Smooth muscle cell of bladder (primary cell): ENCODE measurements at places on chromosomes 1 and 21. TPM values are rescaled to one million over a fixed set of nuclear protein-coding genes. Genes with fewer than 3 reads are reported as not detected.

Gene TBCE
- total RNA-seq: 19.5 and 21.5 TPM in 2 replicates

Gene CSF3R
- total RNA-seq: 0.09 and 0.28 TPM in 2 replicates

Gene GOLT1A
- total RNA-seq: not detected in 2 replicates

Gene PYHIN1
- not detected in 2 replicates for total RNA-seq

Gene LRRC8C
- total RNA-seq: 2.6 and 4.4 TPM in 2 replicates

Gene TEX38
- total RNA-seq: not detected in 2 replicates

Gene FMO3
- 0.37 and 0.57 TPM in 2 replicates for total RNA-seq

Gene VWA5B1
- total RNA-seq: not detected in 2 replicates

Gene CLDN17
- total RNA-seq: not detected in 2 replicates

Gene ASTN1
- total RNA-seq: under 0.01 TPM in 1 of 2 replicates, not detected in the other

Gene SLC45A3
- 1.7 and 2.1 TPM in 2 replicates for total RNA-seq

Gene KRTAP12-2
- not detected in 2 replicates for total RNA-seq

Gene LINGO4
- total RNA-seq: not detected in 2 replicates

Gene NEGR1
- total RNA-seq: 14.2 and 22.2 TPM in 2 replicates

Gene GRIK3
- not detected in 2 replicates for total RNA-seq

Gene G0S2
- 38.9 and 55.8 TPM in 2 replicates for total RNA-seq

Gene MMEL1
- under 0.01 TPM in 1 of 2 replicates, not detected in the other for total RNA-seq

Gene CRYZ
- total RNA-seq: 19.5 and 39.5 TPM in 2 replicates

Gene S100B
- total RNA-seq: 0.28 TPM in 1 of 2 replicates, not detected in the other

Gene FCAMR
- not detected in 2 replicates for total RNA-seq

Gene STYXL2
- not detected in 2 replicates for total RNA-seq

Gene KRTAP25-1
- total RNA-seq: not detected in 2 replicates

Gene VANGL2
- not detected in 2 replicates for total RNA-seq

Gene AMIGO1
- 1.6 and 2.0 TPM in 2 replicates for total RNA-seq

Gene SPOCD1
- 14.2 and 20.0 TPM in 2 replicates for total RNA-seq

Gene RHBG
- total RNA-seq: not detected in 2 replicates

Gene ATP5IF1
- total RNA-seq: 181 and 203 TPM in 2 replicates

Gene TPM3
- 242 and 248 TPM in 2 replicates for total RNA-seq

Gene TSACC
- total RNA-seq: not detected in 2 replicates

Gene OR2L13
- not detected in 2 replicates for total RNA-seq

Gene PDC
- 0.28 TPM in 1 of 2 replicates, not detected in the other for total RNA-seq

Gene SNX7
- total RNA-seq: 48.1 and 52.4 TPM in 2 replicates

Gene MEX3A
- 1.3 and 1.6 TPM in 2 replicates for total RNA-seq

Gene FAM72A
- 3.5 and 4.1 TPM in 2 replicates for total RNA-seq

Gene ACBD6
- total RNA-seq: 64.0 and 73.5 TPM in 2 replicates

Gene CYP4A22
- not detected in 2 replicates for total RNA-seq

Gene ESPN
- total RNA-seq: not detected in 2 replicates

Gene PRAMEF15
- not detected in 2 replicates for total RNA-seq

Gene GPR137B
- total RNA-seq: 12.2 and 21.6 TPM in 2 replicates

Gene MLLT11
- 3.0 and 3.1 TPM in 2 replicates for total RNA-seq

Gene OR2G6
- not detected in 2 replicates for total RNA-seq

Gene BRDT
- total RNA-seq: not detected in 2 replicates
